Activated CD4-positive, alpha-beta memory T cell treated with anti-CD3 and anti-CD28 coated beads for 36 hours (primary cell): ENCODE measurements at places on chromosomes 7 and 10. TPM values are rescaled to one million over a fixed set of nuclear protein-coding genes. Genes with fewer than 3 reads are reported as not detected.

The TMEM176A gene
- not detected for total RNA-seq

DNA sequence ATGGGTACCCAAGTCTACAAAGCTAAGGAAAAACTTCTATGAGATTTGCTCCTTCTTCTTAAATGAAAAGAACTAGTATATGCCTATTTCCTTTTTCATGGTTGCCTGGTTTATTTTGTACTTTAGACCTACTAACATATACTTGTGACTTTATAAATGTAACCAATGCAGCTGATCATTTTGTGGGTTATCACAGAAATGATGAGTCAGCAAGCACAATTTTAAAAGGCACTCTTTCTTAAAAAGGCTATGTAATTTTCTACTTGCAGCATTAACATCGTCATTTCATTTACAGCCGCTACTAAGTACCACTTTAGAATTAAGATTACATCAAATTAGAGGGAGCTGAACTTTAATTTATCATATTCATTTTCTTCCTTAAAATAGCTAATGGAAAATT, 13.6 kb downstream of the NEBL start:
- no peak overlapping the region for H3K4me3 ChIP-seq
- no peak overlapping the region for H3K27ac ChIP-seq
- no peak for DNase-seq
- no peaks in the 10 kb centered on the region for H3K36me3 ChIP-seq

DNA sequence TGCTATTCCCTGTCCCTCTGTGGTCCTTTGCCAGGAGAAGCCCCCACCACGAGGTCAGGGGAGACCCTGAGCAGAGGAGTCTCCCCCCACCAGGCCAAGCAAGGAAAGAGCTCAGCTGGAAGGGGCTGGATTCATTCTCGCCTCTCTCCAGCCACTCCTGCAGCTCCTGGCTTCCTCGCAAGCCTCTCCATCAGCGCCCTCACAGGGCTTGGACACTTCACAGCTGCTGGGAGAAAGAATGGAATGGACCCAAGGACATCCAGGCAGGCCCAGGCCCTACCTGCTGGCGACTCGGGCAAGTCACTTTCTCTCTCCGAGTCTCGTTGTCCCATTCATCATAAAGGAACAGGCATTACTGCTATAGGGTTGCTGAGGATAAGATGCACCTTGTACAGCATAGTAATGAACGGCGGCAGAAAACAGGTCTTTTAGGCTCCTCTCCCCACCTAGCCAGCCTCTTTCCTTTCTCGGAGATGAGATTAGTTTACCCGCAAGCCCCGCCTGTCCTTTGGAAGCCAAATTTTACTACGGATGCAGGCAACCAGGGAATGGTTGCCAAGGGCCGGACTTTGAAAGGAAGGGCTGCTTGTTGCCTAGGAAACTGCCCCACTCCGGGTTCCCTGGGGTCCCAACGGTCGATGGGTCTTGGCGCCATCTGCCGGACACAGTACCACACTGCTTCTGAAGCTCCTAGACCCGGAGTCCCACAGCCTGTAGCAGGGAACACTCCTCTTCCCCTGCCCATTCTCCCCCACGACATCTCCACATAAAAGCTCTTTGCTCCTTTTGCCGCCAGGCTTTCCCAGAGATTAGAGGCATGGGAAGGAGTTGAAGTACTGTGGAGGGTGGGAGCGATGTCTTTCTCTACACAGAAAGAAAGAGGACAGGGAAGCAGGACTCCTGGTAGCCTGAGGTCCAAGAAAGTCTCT, 22.3 kb downstream of the IMPDH1 start:
- no peaks in the 10 kb centered on the region for H3K27me3 ChIP-seq
- H3K4me1 ChIP-seq, result no peaks in the 10 kb centered on the region
- H3K4me3 ChIP-seq, result no peak overlapping the region
- no peaks in the 10 kb centered on the region for H3K36me3 ChIP-seq
- no peak overlapping the region for H3K27ac ChIP-seq

DNA sequence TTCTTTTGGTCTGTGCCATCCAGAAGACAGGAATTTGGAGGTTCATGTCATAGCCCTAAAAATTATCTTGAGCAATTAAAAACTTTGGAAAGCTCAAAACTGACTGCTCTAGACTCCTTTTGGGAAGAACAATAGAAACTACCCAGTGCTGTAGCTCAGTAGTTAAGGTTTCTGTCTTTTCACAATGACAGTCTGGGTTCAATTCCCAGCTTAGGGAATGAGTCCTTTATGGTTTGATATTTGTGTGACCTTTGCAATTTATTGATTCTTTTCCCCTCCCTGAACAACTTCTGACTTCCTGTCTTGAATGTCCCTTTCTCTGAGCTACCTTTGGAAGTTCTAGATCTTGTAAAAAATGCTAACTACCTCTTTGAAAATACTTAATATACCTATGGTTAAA, 603.3 kb upstream of the IGFBP3 start:
- no peaks in the 10 kb centered on the region for H3K27me3 ChIP-seq
- no peak for DNase-seq
- no peaks in the 10 kb centered on the region for H3K36me3 ChIP-seq
- no peaks in the 10 kb centered on the region for H3K4me1 ChIP-seq
- H3K27ac ChIP-seq, result no peak overlapping the region
- H3K4me3 ChIP-seq, result no peak overlapping the region
